CD8-positive, alpha-beta T cell (primary cell): ENCODE measurements at places on chromosomes 4 and X.

GRCh38 chr4:123955167-123955800, 558.7 kb downstream of the SPRY1 start:
- DNase-seq: no peak

DNA sequence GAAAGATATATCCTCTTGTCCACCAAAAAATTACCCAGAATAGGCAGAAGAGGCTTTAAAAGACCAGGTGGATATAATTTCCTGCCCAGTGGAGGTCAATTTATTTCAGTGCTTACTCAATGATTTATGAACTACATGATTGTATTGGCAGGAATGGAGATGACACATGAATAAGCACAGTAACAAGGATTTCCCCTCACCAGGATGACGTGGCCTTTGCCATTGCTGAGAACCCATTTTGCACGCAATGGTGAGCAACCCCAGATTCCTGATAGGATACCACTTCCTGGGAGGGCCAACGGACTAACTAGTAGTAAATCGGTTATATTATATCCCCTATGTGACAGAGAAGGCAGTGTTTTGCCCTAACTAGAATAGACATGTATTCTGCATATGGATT, 11.6 kb upstream of the TTC29 start:
- no peak for DNase-seq

- no peak for DNase-seq
These were observed 44.7 kb downstream of the PTTG2 start for GRCh38 chr4:38004887-38005286.

- no peak for DNase-seq
These were observed 50.8 kb downstream of the GRIA2 start for GRCh38 chr4:157271166-157271869.

- no peak for DNase-seq
These were observed 60.4 kb upstream of the CRMP1 start for GRCh38 chr4:5952975-5953951.

- no peak for DNase-seq
These were observed 1026.9 kb upstream of the SLIT2 start for GRCh38 chr4:19224820-19225219.
